ENCODE measurements at places on chromosomes 2 and 18.
A peak's percentile ranks its signal among the peaks of the same experiment; 100 is the strongest.

- peak; percentile 71 for DNase-seq
Measured at GRCh38 chr2:9318461-9319337, 104.6 kb downstream of the ITGB1BP1 start.

DNA sequence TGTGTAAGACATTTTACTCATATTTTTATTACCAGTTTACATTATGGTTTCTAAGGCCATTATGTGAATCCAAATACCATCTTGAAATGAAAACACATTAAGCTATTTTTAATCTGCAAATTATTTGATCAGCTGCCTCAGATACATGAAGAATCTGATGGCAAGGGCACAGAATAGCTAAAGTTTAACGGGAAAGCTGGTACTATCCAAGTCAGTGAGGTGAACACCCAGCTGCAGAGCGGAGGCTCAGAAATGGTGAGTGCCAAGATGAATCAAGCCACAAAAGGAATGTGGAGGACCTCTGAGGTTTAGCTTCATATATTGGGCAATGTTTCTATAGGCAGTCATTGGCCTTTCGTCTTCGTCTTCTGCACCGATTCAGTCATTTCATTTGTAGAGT lies 75.1 kb downstream of the DPP10 start:
- no peak for DNase-seq

GRCh38 chr2:120442923-120443571 lies 97.1 kb downstream of the INHBB start:
- DNase-seq, result no peak

DNA sequence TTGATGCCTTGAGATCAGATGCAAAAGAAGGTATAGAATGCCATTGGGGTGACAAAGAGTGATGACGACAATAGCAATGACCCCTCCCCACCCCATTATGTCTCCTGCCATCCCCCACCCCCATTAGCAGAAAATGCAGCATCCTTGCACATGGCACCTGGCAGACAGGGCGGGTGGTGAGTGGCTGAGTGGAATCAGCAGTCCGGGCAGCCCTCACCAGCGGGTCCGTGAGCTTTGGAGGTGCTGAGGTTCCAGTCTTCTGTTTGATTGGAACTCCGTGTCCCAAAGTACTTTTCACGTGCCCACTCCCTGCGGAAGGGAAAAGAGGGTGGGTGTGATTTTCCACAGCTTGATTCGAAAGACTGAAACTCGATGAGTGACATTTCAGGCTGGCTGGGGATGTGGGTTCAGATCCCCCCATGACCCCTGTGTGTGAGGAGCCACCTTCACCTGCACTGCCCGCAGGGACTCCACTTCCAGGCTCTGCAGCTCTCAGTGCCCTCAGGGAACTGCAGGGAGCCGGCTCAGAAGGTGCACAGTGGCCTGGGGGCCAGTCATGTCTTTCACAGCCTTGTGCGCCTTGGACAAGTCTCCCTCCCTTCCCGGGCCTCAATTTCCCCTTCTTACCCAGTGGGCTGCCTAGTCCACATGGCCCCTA lies 130.9 kb downstream of the GLI2 start:
- DNase-seq, result no peak

GRCh38 chr18:63402246-63403162 lies 19.8 kb downstream of the VPS4B start:
- DNase-seq, result no peak

DNA sequence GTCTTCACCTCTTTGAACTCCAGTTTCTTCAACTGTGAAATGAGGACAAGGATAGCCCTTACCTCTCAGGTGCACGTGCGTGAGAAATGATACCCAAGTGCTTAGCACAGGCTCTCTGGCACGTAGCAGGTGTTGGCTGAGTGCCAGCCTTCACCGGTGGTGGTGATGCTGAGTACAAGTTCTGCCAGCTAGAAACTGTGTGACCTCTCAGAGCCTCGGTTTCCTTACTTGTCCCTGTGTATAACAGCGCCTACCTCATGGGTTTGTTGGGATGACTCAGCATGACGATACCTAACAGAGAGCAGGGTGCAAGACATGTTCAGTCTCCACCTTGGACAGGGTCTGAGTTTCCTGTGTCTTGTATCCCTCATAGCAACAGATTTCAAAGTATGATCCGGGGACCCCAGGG lies 205.1 kb downstream of the TNS1 start:
- DNase-seq, result peak; percentile 25

GRCh38 chr2:167157523-167157922 lies 269.2 kb downstream of the XIRP2 start:
- no peak for DNase-seq

DNA sequence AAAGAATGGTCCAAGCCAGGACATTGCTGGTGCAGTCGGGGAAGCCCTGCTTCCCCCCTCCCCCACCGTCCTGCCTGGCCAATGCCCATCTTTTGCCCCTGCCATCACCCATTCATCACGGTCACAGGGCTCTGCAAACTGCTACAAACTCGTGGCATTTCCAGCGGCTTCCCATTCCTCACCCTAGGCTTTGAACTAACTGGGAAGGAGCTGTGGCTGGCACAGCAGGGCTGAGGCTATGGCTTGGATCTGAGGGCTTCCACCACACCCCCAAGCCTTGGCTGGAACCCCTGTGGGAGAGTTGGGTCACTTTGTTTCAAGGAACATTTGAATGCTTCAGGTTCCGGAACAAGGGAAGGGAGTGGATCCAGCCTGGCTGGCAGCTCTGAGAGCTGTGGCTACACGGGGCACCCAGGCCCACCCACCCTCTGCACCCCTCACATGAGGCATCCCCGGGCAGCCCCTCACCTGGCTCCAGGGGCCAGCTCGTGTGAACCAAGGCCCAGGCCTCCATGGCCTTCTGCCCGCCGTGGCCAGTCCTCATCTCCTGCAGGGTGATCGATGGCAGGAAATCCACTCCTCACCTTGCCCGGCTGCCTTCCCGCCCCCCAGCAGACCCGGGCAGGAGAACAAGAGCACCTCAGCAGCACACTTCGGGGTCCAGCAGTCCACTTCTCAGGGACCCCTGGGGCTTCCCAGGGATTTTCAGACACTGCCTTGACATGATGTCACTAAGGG lies 58.8 kb upstream of the OTOS start:
- no peak for DNase-seq

DNA sequence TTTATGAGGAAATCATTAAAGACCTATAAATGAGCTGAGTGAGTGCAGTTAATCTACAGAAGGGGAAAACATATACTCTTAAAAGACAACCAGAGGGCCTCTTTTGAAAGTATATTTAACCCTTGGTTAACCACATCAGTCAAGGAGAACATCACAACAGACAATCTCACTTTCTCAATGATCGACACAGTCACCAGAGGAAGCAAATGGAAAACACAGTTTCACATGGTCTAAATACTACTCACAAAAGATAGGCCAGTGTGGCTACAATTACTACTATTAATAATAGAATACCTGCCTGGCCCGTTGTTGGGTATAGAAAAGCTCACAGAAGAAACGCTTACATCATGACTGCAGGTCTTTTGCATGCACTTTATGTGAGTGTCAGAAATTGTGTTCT lies 426.2 kb downstream of the NCKAP5 start:
- no peak for DNase-seq

- DNase-seq, result no peak
Measured at GRCh38 chr2:51410331-51410730, 378.4 kb upstream of the NRXN1 start.

GRCh38 chr18:3525870-3526420 lies 76.0 kb downstream of the TGIF1 start:
- peak; percentile 99 for DNase-seq
